ENCODE measurements at places on chromosomes 6 and 20.

GRCh38 chr6:52108128-52108527 lies 20.7 kb upstream of the PKHD1 start:
- DNase-seq: no peak

GRCh38 chr20:56752274-56752673 lies 123.2 kb downstream of the TFAP2C start:
- DNase-seq: no peak

- DNase-seq: no peak
These were observed 45.4 kb upstream of the MOCS1 start for GRCh38 chr6:39979461-39980328.

GRCh38 chr20:22986601-22987000 lies 48.5 kb upstream of the SSTR4 start:
- no peak for DNase-seq

GRCh38 chr6:12298017-12298978 lies 8.1 kb downstream of the EDN1 start:
- DNase-seq: no peak

DNA sequence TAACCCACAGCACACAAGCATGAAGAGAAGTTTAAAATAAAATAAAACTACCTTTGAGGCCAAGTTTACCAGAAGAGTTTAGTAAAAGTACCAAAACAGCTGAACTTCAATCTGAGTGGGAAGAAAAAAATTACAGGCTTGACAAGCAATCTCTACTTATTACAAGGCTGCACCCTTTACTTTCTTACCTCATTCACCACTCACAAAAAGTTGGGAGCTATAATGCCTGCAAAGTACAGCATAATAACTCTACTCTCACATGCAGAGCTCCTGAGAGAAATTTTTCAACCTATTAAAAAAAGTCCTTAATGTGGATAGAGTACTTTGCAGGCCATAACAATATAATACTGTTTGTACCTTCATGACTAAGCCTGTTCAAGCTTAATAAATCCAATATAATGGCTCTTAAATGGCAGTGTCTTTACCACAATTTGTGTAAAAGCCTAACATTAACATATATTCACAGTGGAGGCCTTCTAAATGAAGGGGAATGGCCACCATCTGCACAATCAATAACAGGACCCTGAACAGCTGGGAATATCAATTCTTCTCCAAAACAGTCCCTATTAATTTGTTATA lies 103.1 kb downstream of the DST start:
- no peak for DNase-seq

- DNase-seq: no peak
These were observed 36.9 kb upstream of the AVP start for GRCh38 chr20:3121271-3121911.

GRCh38 chr20:32574296-32575226 lies 10.6 kb downstream of the NOL4L start:
- DNase-seq: peak; percentile 87

GRCh38 chr20:48400009-48400408 lies 427.8 kb downstream of the PREX1 start:
- peak; percentile 72 for DNase-seq

GRCh38 chr6:162710419-162710818 lies 17.1 kb downstream of the PRKN start:
- DNase-seq: no peak

- no peak for DNase-seq
These were observed 44.6 kb downstream of the TSBP1 start for GRCh38 chr6:32327103-32327502.

- no peak for DNase-seq
These were observed 141.6 kb upstream of the RREB1 start for GRCh38 chr6:6966127-6966526.
